CD4-positive, CD25-positive, alpha-beta regulatory T cell (primary cell): ENCODE measurements at places on chromosomes 4 and X. TPM values are rescaled to one million over a fixed set of nuclear protein-coding genes. Genes with fewer than 3 reads are reported as not detected.
A peak's percentile ranks its signal among the peaks of the same experiment; 100 is the strongest.

- DNase-seq: no peak
- H3K4me1 ChIP-seq: peaks cover 18% of the 10 kb centered on the region
- H3K36me3 ChIP-seq: no peaks in the 10 kb centered on the region
- no peak overlapping the region for H3K27ac ChIP-seq
- H3K4me3 ChIP-seq: no peak overlapping the region
- no peaks in the 10 kb centered on the region for H3K27me3 ChIP-seq
These were observed 59.3 kb upstream of the HS3ST1 start for GRCh38 chr4:11487868-11488544.

The SAP30 gene
- polyA plus RNA-seq: 6.0 TPM

GRCh38 chrX:10158279-10159144 lies 1.7 kb downstream of the CLCN4 start:
- DNase-seq: no peak
- H3K36me3 ChIP-seq: no peaks in the 10 kb centered on the region
- H3K4me3 ChIP-seq: no peak overlapping the region

The ING2 gene
- 9.1 TPM for polyA plus RNA-seq

DNA sequence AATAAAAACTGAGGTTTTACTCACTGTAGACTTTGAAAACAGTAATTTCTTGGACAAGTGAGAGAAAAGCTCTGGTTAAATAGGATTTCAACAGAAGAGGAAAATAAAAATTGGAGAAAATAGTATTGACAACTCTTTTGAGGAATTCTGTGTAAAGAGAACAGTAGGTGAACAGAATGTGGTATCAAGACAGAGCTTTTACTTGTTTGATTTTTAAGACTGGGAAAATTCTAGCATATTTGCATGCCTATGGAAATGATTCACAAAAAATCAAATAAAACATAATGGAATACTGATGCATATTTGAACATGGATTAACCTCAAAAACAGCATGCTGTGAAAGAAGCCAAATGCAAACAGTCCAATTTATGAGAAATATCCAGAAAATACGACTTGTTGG lies 504.6 kb downstream of the KCTD8 start:
- no peaks in the 10 kb centered on the region for H3K4me1 ChIP-seq
- H3K27ac ChIP-seq: no peak overlapping the region
- no peak for DNase-seq
- H3K36me3 ChIP-seq: no peaks in the 10 kb centered on the region

The LNX1 gene
- polyA plus RNA-seq: 0.25 TPM

- no peaks in the 10 kb centered on the region for H3K36me3 ChIP-seq
- H3K4me1 ChIP-seq: no peaks in the 10 kb centered on the region
- no peak overlapping the region for H3K27ac ChIP-seq
- no peaks in the 10 kb centered on the region for H3K27me3 ChIP-seq
- no peak for DNase-seq
These were observed 218.7 kb upstream of the SPOCK3 start for GRCh38 chr4:167452922-167453430.

GRCh38 chrX:49230500-49231232 lies 2.5 kb downstream of the CACNA1F start:
- no peak overlapping the region for H3K4me3 ChIP-seq
- H3K36me3 ChIP-seq: no peaks in the 10 kb centered on the region
- peak overlapping the region; percentile 61 for H3K27ac ChIP-seq

DNA sequence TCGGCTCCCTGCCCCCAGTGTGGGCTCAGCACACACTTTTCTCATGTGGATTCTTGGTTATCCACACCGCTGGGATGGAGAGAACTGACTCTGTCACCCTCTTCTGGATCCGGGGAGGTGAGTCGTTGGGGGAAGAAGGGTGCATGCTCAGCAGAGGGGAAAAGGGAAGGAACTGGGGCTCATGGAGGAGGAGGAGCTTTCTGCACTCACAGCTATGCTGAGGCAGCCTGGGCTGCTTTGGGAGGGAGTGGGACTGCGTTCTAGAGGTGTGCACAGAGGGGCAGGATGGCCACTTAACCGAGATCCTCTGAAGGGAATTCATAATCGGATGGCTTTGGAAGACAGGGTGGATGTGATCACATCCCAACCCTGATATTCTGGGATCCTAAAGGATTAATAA lies 51.6 kb downstream of the RTL5 start:
- no peaks in the 10 kb centered on the region for H3K36me3 ChIP-seq
- no peak overlapping the region for H3K27ac ChIP-seq
- no peak for DNase-seq
- no peaks in the 10 kb centered on the region for H3K4me1 ChIP-seq
- H3K4me3 ChIP-seq: no peak overlapping the region

DNA sequence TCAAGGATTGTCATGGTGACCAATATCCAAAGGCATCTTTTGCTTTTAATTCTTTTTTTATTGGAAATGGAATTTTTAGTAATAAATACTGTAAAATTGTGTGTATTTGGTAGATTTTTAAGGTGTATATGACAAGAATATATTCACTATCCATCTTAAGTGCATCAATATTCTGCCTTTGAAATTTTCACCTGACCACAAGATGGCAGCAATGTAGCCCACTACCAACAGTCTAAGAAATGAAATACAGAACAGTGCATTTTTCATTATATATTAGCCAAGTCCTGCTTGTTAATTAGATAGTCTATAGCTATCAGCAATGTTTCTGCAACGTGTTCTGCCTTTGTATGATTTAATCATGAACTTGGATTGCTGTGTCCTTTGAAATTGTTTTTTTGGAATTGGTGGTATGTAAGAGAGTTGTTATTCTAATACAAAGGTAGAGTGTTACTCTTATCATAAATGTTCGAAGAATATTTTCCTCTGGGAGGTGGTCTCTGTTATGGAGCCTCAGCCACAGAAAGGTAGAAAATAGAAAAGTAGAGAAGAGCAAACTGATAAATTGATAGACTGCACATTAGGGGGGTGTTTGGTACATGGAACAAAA lies 38.2 kb downstream of the HPGDS start:
- no peaks in the 10 kb centered on the region for H3K4me1 ChIP-seq
- H3K27me3 ChIP-seq: no peaks in the 10 kb centered on the region
- no peaks in the 10 kb centered on the region for H3K36me3 ChIP-seq
- H3K27ac ChIP-seq: no peak overlapping the region
- no peak overlapping the region for H3K4me3 ChIP-seq
